ENCODE measurements at places on chromosomes 1 and 21. TPM values are rescaled to one million over a fixed set of nuclear protein-coding genes. Genes with fewer than 3 reads are reported as not detected.
A peak's percentile ranks its signal among the peaks of the same experiment; 100 is the strongest.

The DMBX1 gene
- not detected for total RNA-seq

The ANGPTL1 gene
- total RNA-seq = 7.5 TPM

The SYTL1 gene
- total RNA-seq = 0.43 TPM

The VANGL1 gene
- 5.2 TPM for total RNA-seq

The BEND5 gene
- 5.0 TPM for total RNA-seq

DNA sequence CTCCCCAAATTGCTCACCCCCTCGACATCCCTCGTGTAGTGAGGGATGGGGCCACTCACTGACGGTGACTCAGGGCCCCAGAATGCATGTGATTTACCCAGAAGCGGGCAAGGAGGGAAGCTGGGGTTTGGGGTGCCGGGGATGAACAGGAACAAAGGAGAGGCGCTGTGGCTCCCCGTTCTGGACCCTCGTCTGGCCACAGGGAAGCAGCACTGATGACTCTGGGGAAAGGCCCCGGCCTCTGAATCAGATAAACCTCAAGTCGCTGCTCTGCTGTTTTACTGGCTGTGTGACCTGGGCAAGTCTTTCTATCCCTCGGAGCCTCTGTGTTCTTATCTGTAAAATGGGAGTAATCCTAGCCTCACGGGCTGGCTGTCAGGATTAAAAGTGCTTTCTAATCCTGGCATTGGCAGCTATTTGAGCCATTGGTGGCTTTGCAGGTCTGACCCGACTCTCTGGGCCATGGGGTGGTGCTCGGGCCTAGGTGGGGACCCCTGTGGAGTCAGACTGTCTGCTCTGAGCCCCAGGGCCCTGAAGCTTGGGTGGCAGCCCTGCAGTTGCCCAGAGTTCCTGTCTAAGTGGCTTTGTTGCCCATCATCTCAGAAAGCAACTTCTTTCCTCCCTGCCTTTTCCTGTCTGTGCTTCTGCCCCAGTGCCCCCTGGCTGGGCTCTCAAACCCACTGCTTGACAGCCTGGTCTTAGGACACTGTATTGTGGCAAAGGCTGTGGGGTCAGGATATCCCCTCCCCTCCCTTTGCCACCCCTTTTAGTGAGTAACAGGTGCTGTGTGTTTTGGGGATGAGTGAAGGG is 5.5 kb downstream of the TNFRSF1B start:
- no peak for DNase-seq

- DNase-seq = no peak
These were observed 71.8 kb upstream of the ECE1 start for GRCh38 chr1:21362096-21362495.

- no peak for DNase-seq
These were observed 41.1 kb downstream of the INPP5B start for GRCh38 chr1:37905727-37906126.

- no peak for DNase-seq
These were observed 961 bp downstream of the RBM15 start for GRCh38 chr1:110340207-110340468.

GRCh38 chr1:183058851-183059502 is 35.8 kb downstream of the LAMC1 start:
- no peak for DNase-seq

GRCh38 chr1:119361620-119362344 is 6.8 kb upstream of the HAO2 start:
- no peak for DNase-seq

DNA sequence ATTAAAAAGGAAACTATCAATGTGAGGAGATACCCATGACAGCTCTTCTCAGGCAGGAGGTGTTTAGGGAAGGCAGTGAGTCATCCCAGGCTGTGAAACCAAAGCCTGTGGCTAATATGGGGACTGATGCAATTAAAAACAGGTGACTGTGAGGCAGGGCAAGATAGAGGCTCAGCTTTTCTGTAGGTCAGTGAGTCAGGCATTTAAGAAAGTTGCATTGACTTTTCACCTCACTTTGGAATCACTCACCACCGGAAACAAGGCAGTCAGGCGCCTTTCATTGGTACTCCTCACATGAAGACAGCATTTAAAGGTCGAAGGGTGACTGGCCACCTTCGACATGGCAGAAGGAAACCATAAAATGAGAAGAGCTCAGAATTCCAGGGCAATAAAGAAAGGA is 54.5 kb downstream of the PAPPA2 start:
- DNase-seq = no peak

DNA sequence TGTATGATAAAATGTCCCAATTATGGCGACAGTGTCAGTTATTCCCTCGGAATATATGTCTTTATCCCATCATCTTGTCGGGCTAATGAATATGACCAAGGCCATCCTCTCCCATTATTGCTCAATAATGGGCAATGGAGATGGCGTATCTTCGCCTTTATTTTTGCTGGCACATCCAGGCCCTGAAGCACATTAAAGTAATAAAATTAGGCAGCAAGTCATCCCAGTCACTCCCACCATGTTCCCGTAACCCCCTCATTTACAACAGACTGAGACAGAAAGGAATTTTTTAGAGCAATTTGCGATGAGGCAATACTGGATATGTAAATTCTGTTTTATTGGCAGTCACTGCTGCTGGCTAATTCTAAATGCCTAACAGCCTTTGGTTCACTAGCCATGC is 35.3 kb downstream of the CLIC6 start:
- DNase-seq = no peak

DNA sequence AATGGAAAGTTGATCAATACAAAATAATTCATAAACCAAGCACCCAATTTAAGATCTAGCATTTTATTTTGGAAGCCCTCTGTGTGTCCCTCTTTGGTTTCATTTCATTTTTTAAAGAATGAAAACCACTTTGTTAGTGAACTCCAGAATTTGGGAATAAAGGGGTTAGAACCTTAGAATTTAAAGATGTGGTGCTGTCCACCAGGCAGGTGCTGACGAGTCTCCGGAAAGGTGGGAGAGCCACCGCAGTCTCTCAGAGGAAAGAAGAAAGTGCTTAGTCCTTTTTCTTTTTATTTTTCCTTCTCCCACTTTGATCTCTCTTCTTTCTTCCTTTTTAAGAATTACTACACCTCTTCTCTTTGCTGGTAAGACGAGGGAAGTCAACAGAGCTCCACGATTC is 20.5 kb upstream of the HIVEP3 start:
- no peak for DNase-seq

DNA sequence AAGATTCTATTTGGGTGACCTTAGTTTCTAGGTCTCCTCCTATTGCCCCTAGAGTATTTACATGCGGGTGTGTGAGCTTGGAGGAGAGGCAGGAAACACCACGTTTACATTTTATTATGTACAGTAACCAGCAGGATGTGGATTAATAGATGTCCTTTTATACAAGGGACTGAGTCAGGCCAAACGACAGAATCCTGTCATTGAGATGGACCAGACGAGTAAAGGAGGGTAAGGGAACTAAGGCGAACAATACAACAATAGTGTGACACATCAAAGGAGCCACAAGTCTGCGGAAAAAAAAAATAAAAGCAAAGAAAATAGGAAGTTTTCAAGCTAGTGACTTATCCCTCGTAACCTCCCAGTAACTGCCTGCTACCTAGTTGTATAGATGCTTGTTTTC is 151.1 kb downstream of the GABPA start:
- no peak for DNase-seq

DNA sequence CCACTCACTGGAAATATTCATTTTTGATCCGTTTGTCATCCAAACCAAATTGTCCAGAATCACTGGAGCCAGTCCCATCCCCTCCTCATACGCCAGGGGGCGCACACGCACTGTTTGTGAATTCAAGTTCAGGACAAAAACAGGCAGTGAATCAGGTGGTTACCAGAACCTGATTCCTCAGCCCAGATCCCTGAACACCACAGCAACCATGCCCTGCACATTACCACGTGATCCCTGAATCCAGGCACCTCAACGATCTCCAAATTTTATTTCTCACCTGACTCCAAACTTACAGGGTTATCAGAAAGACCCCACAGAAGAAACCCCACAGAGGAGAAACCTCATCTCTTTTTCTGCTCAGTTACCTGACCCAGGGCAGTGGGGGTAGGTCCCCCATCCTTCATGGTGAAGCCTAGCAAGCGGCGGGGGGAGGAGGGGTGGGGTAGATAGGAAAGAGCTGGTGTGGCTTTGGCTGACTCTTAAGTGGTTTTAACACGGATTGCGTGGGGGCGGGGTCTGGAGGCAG is 1.4 kb upstream of the PTPRF start:
- DNase-seq = peak; percentile 88

- no peak for DNase-seq
These were observed 483 bp downstream of the TCEANC2 start for GRCh38 chr1:54053745-54054437.

- peak; percentile 31 for DNase-seq
These were observed 26.0 kb downstream of the RPS6KA1 start for GRCh38 chr1:26555550-26555981.

- no peak for DNase-seq
These were observed 1.2 kb downstream of the ZDHHC18 start for GRCh38 chr1:26827663-26828062.

DNA sequence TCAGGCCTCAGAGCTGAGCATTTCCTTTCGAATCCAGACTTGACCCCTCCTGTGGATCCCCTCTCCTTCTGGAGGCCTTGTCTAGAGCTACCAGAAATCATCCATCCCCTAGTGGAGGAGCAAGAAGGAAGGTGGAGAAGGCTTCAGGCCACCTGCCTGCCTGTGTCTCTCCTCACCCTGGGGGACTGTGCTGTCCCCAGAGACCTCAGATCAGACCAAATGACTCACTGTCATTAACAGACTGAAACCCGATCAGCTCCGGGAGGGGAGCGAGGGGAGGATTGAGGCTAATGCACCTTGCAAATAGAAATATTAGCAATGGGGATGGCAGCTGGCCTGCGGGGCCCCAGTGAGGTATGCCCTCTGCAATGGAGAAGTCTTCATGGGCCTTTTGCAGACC is 2.1 kb downstream of the MYBPH start:
- peak; percentile 26 for DNase-seq

DNA sequence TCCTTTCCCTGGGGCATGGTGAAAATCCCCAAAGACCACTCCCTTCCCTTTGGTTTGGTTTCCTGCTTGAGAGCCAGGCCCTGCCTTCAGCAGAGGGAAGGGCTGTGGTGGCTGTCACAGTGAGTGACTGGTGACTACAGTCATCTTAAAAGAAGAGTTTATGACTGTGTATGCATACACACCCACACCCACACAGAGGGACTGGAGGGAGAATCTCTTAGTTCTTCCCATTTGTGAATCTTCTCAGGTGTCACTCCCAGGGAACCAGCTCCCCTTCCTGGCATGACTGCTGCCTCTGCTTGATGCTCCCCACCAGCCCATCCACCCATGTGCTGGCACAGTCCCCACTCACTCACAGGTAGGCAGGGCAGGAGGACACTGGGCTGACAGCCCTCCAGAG is 3.9 kb upstream of the KCNA2 start:
- no peak for DNase-seq

DNA sequence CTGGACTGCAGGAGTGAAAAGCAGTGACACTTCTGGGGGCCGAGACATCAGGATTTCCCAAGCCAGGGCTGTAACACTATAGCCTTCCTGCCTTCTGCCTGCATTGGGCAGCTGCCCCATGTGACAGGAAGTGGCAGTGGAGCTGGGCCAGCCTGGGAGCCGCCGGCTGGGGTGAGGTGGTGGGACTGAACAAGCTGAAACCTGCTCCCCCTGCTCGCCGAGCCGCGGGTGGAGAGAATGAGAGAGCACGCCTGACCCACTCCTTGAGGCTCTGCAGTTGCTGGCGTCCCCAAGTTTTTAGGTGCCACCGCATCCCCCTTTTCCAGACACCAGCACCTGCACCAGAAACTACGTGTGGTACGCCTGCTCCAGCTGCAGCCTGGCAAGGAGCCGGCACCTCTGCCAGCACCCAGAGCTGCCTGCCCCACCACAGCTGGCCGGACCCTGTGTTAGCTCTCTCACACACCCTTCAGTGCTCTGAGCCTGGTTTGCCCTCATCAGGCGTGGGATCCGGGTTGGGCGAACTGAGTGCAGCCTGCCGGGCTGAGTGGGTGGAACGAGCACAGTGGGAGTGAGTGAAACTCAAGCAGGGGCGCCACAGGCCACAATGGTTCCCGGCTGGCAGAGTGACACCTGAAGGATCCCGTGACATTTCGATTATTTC is 119.4 kb downstream of the AKT3 start:
- DNase-seq = peak; percentile 50

- no peak for DNase-seq
These were observed 151.1 kb downstream of the ZNF281 start for GRCh38 chr1:200258447-200259375.

- DNase-seq = no peak
These were observed 85.6 kb upstream of the ARHGEF16 start for GRCh38 chr1:3368711-3369445.
